ENCODE measurements at places on chromosomes 5 and 9.

- no peak overlapping the region for H3K27ac ChIP-seq
- no peak overlapping the region for H3K4me3 ChIP-seq
- no peak for DNase-seq
- no peaks in the 10 kb centered on the region for H3K4me1 ChIP-seq
- H3K36me3 ChIP-seq, result no peaks in the 10 kb centered on the region
- H3K27me3 ChIP-seq, result no peaks in the 10 kb centered on the region
Observed at GRCh38 chr5:89211836-89212235, 328.9 kb upstream of the MEF2C start.

- H3K27ac ChIP-seq, result no peak overlapping the region
- H3K27me3 ChIP-seq, result no peaks in the 10 kb centered on the region
- H3K4me1 ChIP-seq, result no peaks in the 10 kb centered on the region
Observed at GRCh38 chr5:32369542-32370155, 56.9 kb upstream of the MTMR12 start.

DNA sequence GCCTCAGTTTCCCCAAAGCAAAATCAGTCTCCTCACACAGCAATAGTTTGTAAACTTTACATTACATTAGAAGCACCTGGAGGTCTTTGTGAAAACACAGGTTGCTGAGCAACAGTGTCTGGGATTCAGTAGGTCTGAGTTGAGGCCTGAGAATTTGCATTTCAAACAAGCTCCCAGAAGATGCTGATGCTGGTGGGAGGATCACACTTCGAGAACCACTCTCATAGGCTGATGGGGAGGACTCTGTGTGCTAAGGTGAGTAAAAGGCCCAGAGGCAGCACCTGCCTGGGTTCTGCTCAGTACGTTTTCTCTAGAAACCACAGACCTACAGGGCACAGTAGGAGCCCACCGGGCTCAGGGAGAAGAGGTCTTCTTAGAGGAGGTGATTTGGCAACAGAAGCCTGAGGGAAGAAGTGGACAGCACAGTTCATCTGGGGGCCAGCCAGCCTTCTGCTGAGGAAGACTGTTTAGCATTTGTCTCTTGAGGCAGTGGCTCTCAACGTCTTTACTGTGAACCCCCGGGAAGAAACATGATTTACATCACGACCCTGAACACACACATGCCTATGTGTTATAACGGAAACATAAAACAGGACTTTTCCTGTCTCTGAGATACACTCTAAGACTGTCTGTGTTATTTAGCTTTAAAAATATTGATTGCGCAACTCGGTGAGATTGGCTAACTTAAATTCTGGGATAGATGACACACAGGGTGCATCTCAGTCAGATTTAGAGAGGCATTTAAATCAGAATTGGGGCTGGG, 24.8 kb upstream of the DENND1A start:
- no peaks in the 10 kb centered on the region for H3K36me3 ChIP-seq
- no peak overlapping the region for H3K4me3 ChIP-seq
- no peak overlapping the region for H3K27ac ChIP-seq
- H3K4me1 ChIP-seq, result no peaks in the 10 kb centered on the region
- no peak for DNase-seq
- H3K27me3 ChIP-seq, result no peaks in the 10 kb centered on the region

- peaks cover 2% of the 10 kb centered on the region for H3K27me3 ChIP-seq
- H3K27ac ChIP-seq, result no peak overlapping the region
- H3K4me1 ChIP-seq, result no peaks in the 10 kb centered on the region
- DNase-seq, result no peak
Observed at GRCh38 chr5:150763023-150763769, 4.4 kb upstream of the DCTN4 start.

- no peaks in the 10 kb centered on the region for H3K27me3 ChIP-seq
- H3K36me3 ChIP-seq, result no peaks in the 10 kb centered on the region
- H3K4me3 ChIP-seq, result no peak overlapping the region
- H3K27ac ChIP-seq, result no peak overlapping the region
- H3K4me1 ChIP-seq, result peaks cover 10% of the 10 kb centered on the region
Observed at GRCh38 chr9:127555840-127556820, 55.9 kb upstream of the STXBP1 start.

DNA sequence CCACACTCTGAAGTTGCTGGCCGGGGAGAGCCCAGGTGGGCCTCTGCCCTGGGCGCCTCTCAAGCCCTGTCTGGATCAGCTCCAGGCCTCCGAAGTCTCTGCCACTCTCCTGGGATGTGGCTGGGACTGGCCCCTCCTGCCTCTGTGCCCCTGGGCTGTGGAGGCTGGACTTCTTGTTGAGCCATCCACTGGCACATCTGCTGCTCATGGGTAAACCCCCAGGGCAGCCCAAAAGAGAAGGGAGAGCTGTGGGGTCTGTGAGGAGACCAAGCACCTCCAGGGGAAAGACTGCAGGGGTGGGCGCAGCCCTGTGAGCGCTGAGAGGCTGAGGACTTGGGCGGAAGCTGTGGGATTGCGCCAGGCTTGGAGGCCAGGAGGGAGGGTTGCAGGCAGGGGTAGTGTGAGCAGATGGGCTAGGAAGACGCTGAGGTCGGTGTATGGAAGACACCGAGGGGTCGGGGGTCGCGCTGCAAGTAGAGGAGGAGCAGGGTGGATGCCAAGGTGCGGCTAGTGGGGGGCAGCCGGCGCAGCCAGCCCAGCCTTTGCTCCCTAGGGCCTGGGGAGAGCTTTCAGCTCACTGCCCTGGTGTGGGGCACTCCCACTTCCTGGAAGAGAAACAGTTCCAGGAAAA, 118.1 kb downstream of the WNK2 start:
- H3K27ac ChIP-seq, result no peak overlapping the region
- H3K4me1 ChIP-seq, result peaks cover 29% of the 10 kb centered on the region
- H3K4me3 ChIP-seq, result no peak overlapping the region
- peaks cover 12% of the 10 kb centered on the region for H3K27me3 ChIP-seq

DNA sequence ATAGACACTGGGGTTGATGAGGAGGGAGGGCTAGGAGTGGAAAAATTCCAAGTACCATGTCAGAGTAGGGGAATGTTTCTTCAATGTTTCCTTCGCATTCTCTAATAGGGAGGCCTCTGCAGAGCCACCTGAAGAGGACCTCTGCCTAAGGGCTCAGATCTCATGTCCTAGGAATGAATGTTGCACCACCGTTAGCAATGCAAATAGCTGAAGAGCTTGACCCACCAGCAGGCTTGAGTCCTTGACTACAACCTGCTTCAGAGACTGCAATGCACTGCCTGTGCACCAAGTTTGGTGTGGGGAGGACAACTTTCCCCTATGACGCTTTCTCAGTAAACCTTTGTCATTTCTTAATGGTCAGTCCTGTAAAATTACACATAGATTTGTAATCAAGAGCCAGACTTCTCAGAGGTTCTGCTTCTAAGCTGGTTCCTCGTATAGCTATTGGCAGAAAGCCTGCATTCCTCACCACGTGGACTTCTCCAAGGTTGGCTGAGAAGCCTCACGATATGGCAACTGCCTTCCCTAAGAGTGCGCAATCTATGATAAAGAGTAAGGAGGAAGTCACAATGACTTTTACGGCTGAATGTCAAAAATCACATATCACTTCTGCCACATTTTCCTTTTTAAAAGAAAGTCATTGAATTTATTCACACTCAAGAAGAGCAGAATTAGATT, 600.7 kb upstream of the PTGER4 start:
- no peaks in the 10 kb centered on the region for H3K4me1 ChIP-seq
- no peak overlapping the region for H3K4me3 ChIP-seq
- H3K36me3 ChIP-seq, result no peaks in the 10 kb centered on the region
- H3K27ac ChIP-seq, result no peak overlapping the region

- no peak for DNase-seq
- no peaks in the 10 kb centered on the region for H3K27me3 ChIP-seq
- peaks cover 3% of the 10 kb centered on the region for H3K36me3 ChIP-seq
- H3K27ac ChIP-seq, result no peak overlapping the region
- H3K4me3 ChIP-seq, result no peak overlapping the region
Observed at GRCh38 chr5:137600721-137601360, 101.7 kb upstream of the SPOCK1 start.

DNA sequence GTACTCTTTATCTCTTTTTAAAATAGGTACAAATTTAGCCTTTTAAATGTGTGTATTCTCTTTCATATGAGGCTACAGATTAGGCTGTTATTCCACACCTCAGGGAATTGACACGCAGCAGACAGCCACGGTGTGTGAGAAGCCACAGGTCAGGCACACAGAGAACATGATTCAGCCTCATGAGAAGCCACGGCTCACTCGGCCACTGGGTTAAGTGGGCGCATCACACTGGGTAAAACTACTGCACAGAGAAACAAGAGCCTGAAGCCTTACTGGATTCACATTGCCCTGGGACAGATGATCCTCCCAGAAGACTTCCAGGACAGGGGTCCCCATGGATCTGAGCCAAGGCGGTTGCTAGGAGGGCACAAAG, 28.2 kb downstream of the LPCAT1 start:
- no peak overlapping the region for H3K27ac ChIP-seq
- H3K27me3 ChIP-seq, result peaks cover 2% of the 10 kb centered on the region

DNA sequence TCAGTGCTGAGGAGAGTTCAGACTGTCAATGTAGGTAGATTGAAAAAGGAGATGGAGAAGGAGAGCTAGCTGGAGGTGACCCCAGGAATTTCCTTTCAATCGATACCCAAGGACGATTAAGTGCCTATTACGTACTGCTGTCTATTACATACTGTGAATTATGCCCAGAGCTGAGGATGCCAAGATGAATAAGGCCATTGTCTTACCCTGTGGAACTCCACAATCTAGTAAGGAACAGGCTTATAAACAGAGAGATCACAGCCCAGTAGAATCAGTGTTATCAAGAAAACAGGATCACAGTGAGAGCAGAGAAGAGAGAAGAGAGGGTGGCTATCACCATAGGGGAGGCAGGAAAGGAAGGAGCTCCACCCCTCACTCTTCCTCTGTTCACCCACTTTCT, 54.1 kb upstream of the PDE8B start:
- no peak overlapping the region for H3K27ac ChIP-seq
- DNase-seq, result no peak
- H3K4me3 ChIP-seq, result no peak overlapping the region

DNA sequence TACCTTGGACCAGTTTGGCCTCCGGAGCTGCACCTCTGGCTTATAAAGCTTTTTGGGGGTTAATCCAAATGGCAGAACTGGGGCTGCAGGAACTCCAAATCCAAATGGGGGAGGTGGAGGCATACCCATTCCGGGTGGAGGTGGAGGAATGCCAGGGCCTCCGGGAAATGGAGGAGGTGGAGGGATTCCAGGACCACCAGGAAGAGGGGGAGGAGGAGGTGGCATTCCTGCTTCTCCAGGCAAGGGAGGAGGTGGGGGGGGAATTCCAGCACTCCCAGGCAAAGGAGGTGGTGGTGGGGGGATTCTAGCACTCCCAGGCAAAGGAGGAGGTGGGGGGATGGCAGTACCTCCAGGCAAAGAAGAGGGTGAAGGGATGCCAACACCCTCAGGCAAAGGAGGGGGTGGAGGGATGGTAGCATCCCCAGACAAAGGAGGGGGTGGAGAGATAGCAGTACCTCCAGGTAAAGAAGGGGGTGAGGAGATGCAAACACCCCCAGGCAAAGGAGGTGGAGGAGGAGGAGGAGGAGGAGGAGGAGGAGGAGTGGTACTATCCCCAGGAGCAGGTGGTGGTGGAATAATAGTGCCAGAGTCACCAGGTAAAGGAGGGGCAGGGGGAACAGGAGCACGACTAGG, 45.2 kb downstream of the DIAPH1 start:
- no peak for DNase-seq
- no peak overlapping the region for H3K27ac ChIP-seq
- no peaks in the 10 kb centered on the region for H3K36me3 ChIP-seq
- no peaks in the 10 kb centered on the region for H3K4me1 ChIP-seq
- no peak overlapping the region for H3K4me3 ChIP-seq

DNA sequence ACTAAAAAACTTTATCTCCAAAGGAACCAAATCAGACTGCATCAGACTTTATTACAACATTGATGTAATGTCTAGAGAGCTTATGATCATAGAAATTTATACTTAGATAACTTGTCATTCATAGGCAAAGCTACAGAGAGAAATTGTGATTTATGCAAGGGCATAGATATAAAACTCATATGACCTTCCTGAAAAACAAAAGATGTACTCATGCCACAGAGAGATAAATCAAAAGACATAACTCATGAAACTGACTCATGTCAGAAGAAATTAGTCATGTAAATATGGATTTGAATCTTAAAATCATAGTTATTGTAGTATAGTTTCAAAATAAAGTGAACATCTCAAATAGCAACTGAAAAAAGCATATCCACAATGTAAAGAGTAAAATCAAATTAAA, 186.2 kb downstream of the GABBR2 start:
- H3K36me3 ChIP-seq, result no peaks in the 10 kb centered on the region
- peaks cover 4% of the 10 kb centered on the region for H3K27me3 ChIP-seq
- H3K27ac ChIP-seq, result no peak overlapping the region
- DNase-seq, result no peak
- peaks cover 39% of the 10 kb centered on the region for H3K4me1 ChIP-seq
- no peak overlapping the region for H3K4me3 ChIP-seq

DNA sequence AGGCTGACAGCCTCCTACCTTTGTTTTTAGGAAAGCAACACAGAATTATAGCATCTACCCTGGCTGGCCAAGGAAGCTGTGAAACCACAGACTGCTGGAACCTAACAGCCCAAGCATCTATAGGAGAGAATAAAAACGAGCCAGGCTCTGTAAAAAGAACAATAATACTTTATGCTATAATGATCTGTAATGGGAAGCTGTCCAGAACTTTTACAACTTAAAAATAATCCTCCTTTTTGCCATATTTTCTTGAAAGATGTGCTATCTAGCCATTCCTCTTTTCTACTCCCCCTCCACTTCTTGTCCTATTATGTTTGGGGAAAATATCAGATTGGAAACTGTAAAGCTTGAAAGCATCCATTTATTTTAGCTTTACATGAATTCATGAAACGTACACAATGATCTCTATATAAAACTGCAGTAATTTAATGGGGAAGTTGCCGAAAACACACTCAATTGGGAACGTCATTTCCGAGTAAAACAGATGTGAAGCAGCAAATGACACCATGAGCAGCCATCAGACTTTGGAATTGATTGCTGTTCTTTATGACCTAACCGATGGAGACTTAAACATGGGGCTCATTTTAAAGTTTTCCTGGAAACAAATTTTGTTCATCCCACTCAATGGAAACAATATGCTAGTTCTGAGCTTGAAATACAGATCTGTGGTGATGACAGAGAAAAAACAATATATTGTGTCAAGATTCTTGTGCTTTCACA, 450.3 kb upstream of the CLINT1 start:
- no peak overlapping the region for H3K27ac ChIP-seq
- DNase-seq, result no peak
- H3K4me1 ChIP-seq, result peaks cover 2% of the 10 kb centered on the region
- H3K27me3 ChIP-seq, result no peaks in the 10 kb centered on the region
- no peaks in the 10 kb centered on the region for H3K36me3 ChIP-seq

Measured in glutamatergic neuron (in vitro differentiated cells).